Right ventricle myocardium superior (tissue), 1 donor: ENCODE measurements at places on chromosomes 2 and 18. TPM values are rescaled to one million over a fixed set of nuclear protein-coding genes. Genes with fewer than 3 reads are reported as not detected.

EN1 gene
- not detected for total RNA-seq

AQP12A gene
- not detected for total RNA-seq

NEU2 gene
- total RNA-seq = not detected

ACVR1C gene
- 0.54 TPM for total RNA-seq

NYAP2 gene
- total RNA-seq = not detected

PRKAG3 gene
- total RNA-seq = not detected

UGT1A9 gene
- total RNA-seq = not detected

ZEB2 gene
- total RNA-seq = 81.0 TPM

INO80C gene
- 23.1 TPM for total RNA-seq

VWC2L gene
- total RNA-seq = not detected

IAH1 gene
- total RNA-seq = 76.2 TPM

RPRM gene
- not detected for total RNA-seq

RFX8 gene
- not detected for total RNA-seq

HOXD3 gene
- total RNA-seq = 0.38 TPM
